Hindlimb muscle (tissue), 1 donor: ENCODE measurements at places on chromosomes 6 and 20.

DNA sequence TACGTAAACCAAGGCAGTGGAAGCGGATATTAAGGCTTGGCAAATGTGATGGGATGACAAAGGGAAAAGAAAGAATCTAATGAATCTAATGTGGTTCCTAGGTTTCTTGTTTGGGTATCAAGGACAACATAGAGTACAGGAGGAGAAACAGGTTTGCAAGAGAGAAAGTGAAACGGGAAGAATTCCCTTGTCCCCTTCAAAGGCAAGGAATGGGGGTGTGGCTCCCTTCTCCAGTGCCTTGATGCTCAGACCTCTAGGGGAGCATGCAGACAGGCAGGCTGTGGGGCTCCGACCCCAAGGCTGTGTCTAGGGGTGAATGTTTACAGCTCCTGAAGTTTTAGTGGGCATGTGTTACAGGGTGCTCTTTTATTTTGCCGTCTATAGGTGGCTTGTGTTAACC, 317.5 kb upstream of the HSF2 start:
- DNase-seq: no peak

DNA sequence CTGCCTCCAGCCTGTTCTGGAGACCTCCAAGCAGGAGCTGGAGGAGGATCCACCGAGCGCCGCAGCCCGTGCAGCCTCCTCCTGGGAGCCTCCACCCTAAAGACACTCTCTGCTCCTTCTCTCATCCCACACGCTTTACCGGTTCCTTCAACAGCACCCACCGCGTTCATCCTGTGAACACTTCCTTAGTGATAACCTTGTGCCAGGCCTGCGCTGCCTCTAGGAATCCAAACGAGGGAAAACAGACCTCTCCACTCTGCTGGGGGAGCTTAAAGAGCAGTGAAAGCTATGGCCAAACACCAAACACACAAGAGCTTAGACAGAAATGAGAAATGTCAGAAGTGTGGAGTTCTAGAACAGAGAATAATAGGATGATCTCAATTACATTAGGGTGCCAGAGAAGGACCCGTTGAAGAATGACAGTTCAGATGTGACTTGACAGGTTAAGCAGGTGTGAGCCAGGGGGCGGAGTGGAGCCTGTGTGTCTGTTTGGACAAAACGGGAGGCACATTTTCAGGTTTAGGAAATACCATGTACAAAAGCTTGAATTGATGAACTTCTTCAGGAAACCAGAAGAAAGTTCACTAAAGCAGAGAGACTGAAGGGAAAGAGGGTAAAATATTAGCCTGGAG, 28.5 kb upstream of the HLA-DRB5 start:
- DNase-seq: no peak

- DNase-seq: no peak
Observed at GRCh38 chr6:132763269-132763668, 5.6 kb upstream of the VNN2 start.

- no peak for DNase-seq
Observed at GRCh38 chr6:105990151-105990550, 96.0 kb upstream of the PRDM1 start.

GRCh38 chr6:16352258-16352635, 113.9 kb downstream of the GMPR start:
- DNase-seq: no peak

- DNase-seq: no peak
Observed at GRCh38 chr20:63381781-63382431, 20.8 kb upstream of the CHRNA4 start.

GRCh38 chr6:148465670-148466069, 123.0 kb downstream of the SASH1 start:
- peak; percentile 36 for DNase-seq

DNA sequence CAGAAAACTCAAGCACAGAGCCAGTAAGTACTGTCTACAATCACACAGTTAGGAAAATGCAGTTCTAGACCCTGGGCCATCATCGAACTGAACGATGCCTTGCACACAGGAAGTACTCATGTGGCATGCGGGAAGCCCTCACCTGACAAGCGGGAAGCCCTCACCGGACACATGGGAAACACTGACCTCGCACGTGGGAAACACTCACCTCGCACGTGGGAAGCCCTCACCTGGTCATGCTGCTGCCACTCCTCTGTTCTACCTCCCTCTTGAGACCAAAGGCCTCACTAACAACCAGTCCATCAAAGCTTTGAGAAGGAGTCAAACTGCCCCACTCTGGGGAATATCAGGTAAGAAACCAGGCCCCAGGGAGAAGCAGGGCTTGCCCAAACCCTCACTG, 105.6 kb upstream of the PTPRT start:
- DNase-seq: no peak

- DNase-seq: no peak
Observed at GRCh38 chr6:105487040-105487790, 84.3 kb upstream of the PREP start.

GRCh38 chr6:37812841-37813240, 6.7 kb upstream of the ZFAND3 start:
- no peak for DNase-seq

DNA sequence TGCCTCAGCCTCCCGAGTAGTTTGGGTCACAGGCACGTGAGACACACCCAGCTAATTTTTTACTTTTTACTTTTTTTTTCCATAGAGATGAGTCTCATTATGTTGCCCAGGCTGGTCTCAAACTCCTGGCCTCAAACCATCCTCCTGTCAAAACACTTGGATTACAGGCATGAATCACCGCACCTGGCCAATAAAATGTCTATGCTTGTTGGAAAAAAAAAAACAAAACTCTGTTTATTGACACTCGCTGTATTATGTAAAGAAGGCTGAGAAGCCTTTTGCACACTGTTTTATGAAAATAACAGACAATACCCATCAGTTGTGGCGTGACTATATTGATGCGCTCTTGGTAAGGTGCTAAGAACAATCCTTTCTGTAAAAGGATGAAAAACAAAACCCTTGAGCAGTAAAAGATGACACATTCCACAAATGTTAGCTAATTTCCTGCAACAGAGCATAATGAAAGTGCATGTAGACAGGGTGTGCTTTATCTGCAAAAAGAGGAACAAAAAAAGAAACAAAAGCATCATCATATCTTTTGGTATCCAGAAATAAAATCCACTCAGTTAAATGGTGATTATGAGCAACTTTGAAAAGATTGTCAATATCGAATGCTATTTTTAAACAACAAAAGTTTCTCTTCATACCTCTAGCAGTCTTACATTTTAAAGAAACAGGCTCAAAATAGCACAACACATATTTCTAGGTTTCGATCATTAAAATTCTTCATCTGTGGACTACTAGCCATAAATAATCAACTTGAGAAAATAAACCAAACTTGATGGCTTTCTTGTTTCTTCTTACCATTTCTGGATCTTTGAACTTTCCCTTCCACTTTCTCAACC, 108.3 kb upstream of the PHACTR1 start:
- DNase-seq: no peak

DNA sequence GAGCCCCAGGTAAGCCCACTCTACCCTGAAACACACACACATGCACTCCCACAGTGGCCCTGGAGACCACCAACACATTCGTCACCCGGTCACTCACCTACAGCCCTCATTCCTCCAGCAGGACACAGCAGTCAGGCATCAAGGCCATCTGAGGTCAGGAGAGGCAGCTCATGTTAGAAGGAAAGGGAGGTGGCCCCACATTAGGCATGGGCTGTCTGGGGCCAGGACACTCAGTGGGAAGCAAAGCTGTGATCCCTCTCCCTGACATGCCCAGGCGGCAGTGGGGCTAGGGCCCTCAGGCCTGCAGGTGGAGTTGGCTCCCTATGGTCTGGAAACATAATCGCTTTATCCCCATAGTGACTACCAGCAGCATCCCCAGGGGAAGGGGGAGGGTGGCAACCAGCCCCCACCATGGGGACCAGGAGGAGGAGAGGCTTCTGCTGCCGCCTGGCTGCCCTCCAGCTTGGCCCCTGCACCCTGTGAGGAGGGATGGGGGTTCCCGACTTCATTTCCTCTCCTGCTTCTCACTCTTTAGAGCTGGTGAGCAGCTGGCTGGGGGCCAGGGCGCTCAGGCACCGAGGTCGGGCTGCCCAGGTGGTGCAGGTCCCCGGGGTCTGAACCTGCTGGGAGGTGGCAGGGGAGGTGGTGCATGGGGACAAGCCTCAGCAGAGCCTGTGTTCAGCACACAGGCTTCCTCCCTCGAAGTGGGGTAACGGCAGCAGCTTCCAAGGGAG, 76.6 kb upstream of the CST7 start:
- no peak for DNase-seq
